ENCODE measurements at places on chromosomes 11 and 22.
A peak's percentile ranks its signal among the peaks of the same experiment; 100 is the strongest.

- DNase-seq: no peak
These were observed 34.5 kb downstream of the CPT1A start for GRCh38 chr11:68806931-68807844.

- no peak for DNase-seq
These were observed 75.9 kb downstream of the JAM3 start for GRCh38 chr11:134144744-134145143.

DNA sequence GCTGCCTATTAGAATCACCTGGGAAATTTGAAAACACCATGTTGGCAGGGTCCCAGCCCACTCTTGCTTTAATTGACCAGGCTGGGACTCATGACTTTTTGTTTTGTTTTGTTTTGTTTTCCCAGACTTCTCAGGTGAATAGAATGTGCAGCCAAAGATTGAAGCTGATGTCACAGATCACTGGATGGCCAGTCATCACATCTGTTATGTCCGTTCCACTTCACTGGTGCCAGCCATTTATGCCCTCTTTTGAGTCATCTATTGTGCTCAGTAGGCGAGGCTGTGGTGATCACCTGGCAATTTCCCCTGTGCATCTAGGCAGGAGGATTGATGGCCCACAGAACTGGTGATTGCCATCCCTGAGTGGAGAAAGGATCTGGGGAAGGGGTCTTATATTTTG lies 297.3 kb downstream of the INSC start:
- DNase-seq: no peak

- peak; percentile 62 for DNase-seq
These were observed 119.5 kb downstream of the ENTHD1 start for GRCh38 chr22:39773976-39774539.

DNA sequence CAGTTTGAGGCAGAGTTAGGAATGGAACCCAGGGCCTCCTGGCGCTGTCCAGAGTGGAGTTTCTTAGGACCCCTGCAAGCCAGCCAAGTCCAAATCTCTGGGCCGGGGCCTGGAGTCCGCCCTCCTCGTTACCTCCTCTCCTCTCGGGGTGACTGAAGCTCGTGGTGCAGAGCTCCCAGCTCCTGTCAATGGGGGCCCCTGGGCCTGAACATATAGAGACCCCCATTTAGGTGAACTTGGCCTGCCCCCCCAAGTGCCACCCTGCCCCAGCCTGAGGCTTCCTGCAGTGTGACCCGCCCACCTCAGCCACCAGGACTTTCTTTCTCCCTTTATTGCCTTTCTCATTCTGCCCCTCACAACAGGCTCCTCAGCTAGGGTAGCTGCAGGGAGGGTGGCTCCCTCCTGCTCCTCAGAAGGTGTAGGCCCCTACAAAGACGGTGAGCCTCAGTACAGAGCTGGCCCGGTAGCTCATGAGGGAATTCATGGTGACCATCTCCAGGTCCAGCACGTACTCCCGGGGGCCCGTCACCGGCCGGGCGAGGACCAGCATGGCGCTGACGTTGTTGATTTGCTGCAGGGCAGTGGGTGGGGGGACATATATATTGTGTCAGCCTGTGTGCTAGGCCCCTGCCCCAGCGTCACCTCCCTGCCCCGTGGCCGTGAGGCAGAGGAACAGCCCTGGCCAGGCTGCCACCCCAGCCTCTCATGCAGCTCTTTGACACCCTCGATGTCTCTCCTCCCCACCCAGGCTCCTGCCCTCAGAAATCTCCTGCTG lies 5.9 kb downstream of the EFEMP2 start:
- no peak for DNase-seq

GRCh38 chr11:72780296-72781062 lies 13.4 kb downstream of the STARD10 start:
- DNase-seq: peak; percentile 59

DNA sequence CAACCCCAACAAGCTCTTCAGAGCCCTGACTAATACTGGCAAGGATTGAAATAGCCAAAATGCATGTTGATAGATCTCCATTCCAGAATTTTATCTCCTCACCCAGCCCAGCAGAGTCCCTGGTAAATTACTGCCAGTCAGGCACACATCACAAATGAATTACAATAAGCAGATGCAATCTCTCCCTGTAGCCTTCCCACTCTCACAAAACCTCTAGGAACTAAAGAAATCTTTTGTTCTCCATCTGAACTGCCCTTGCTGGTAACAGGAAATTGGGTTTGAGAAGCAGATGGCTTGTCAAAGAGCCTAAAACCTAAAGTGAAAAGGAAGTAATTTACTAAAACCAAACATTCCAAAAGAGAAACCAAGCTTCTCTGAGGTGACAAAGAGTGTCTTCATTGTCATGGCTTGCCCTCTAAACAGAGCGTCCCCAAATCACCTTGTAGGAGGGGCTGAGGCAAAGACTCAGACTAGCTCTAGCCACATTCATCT lies 59.5 kb downstream of the FAM168A start:
- DNase-seq: peak; percentile 55
